ENCODE measurements at places on chromosomes 1 and 21. TPM values are rescaled to one million over a fixed set of nuclear protein-coding genes. Genes with fewer than 3 reads are reported as not detected.

DNA sequence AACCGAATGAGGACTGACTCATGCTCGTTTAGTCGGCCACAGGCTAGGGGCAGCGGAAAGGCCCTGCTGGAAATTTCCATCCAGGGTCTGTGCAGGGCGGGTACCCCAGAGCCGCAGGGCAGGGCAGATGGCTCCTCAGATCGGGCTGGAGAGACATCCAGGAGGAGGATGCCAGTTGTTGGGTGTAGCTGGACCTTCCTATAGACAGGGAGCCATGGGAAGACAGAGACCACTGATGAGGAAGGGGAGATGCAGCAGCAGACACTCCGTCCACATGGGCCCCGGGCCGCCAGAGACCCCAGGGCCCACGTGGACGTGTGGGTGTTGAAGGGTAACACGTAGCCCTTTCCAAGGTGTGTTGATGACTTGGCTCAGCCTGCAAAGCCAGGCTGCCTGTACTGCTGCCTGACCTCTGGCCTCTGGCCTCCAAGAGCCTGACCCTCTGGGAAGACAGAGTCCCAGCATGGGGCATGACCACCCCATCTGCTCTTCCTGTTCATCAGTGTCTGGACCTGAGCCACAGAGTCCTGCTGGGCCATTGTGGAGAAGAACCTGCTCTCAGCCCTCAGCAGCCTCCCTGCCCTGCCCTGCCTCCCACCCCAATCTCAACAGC, 4.8 kb downstream of the GNG4 start:
- DNase-seq = peak; percentile 45
- H3K36me3 ChIP-seq = no peaks in the 10 kb centered on the region
- peaks cover 14% of the 10 kb centered on the region for H3K4me1 ChIP-seq
- no peak overlapping the region for H3K4me3 ChIP-seq

GRCh38 chr1:11595285-11595684, 58.9 kb downstream of the FBXO2 start:
- no peak for DNase-seq
- H3K27me3 ChIP-seq = no peaks in the 10 kb centered on the region
- H3K27ac ChIP-seq = no peak overlapping the region
- no peaks in the 10 kb centered on the region for H3K4me1 ChIP-seq
- no peak overlapping the region for H3K4me3 ChIP-seq

Gene CFAP57
- total RNA-seq = 4.2 TPM

DNA sequence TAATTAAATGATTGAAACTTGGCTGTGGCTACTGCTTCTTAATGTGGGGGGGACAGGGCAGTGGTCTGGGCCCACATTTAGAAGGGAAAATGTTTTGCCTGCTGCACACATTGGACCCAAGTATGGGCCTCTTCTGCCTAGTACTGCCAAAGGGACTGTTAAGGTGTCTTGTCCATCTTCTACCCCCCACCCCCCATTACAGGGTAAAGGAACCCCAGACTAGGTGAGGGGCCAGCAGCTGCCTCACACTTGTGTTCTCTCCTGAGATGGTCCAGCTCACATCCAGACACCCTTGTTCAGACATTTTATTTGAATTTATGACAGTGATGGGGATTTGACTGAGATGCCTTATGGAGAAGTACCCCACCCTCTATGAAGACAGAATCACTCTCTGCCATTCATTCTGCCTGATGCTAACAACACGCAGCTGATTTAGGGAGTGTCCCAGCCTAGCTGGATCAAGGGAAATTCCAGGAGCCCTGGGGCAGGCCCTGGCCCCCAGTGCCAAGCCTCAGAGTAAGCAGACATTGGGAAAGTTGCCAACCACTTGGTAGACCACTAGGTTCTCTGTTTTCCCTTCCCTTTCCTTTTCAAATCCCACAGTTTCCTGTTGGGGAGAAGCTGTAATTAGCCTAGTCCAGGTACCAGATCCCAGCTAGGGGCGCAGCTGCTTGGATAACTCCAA, 42.1 kb downstream of the YARS1 start:
- no peaks in the 10 kb centered on the region for H3K27me3 ChIP-seq
- peaks cover 5% of the 10 kb centered on the region for H3K36me3 ChIP-seq
- H3K27ac ChIP-seq = no peak overlapping the region
- H3K4me3 ChIP-seq = no peak overlapping the region
- H3K4me1 ChIP-seq = peaks cover 13% of the 10 kb centered on the region

GRCh38 chr1:187641463-187641862, 812.7 kb downstream of the PLA2G4A start:
- no peak for DNase-seq
- H3K27me3 ChIP-seq = no peaks in the 10 kb centered on the region
- H3K36me3 ChIP-seq = no peaks in the 10 kb centered on the region
- H3K4me1 ChIP-seq = no peaks in the 10 kb centered on the region
- no peak overlapping the region for H3K27ac ChIP-seq

Gene RBP7
- total RNA-seq = not detected

DNA sequence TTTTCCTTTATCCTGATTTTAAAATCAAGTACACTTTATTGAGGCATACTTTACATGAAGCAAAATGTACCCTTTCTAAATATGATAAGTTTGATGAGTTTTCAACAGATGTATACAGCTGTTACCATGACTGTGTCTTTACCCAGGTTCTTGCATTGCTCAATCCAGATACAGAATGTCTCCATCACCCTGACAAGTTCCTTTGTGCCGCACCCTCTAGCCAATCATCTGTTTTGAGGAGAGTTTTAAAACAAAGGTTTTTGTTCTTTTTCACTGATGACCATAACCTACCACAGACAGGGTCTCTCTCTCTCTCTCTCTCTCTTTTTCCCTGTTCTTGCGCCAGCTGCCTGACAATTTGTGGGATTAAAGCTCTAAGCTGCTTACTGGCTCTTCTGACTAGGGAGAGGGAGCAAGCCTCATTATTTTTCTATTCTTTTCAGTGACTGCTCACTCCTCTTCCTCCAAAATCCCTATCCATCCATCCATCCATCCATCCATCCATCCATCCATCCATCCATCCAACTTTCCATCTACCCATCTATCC, 1.2 kb upstream of the KCNE1 start:
- no peak for DNase-seq
- H3K27me3 ChIP-seq = no peaks in the 10 kb centered on the region
- H3K36me3 ChIP-seq = peaks cover 16% of the 10 kb centered on the region
- no peak overlapping the region for H3K4me3 ChIP-seq
- peaks cover 20% of the 10 kb centered on the region for H3K4me1 ChIP-seq

Gene FALEC
- total RNA-seq = not detected

Gene MX1
- total RNA-seq = 85.9 TPM

- peaks cover 65% of the 10 kb centered on the region for H3K4me1 ChIP-seq
- H3K4me3 ChIP-seq = no peak overlapping the region
- peak overlapping the region; percentile 62 for H3K27ac ChIP-seq
- DNase-seq = no peak
Measured at GRCh38 chr1:175127565-175127964, 59.9 kb downstream of the TNN start.

DNA sequence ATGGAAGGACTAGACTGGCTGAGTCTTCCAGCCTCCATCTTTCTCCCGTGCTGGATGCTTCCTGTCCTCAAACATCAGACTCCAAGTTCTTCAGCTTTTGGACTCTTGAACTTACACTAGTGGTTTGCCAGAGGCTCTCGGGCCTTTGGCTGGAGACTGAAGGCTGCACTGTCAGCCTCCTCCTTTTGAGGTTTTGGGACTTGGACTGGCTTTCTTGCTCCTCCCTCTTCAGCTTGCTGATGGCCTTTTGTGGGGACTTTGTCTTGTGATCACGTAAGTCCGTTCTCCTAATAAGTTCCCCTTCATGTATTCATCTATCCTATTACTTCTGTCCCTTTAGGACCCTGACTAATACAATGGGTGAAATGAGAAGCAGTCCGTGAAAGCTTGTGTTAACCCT, 196.4 kb downstream of the KAZN start:
- no peaks in the 10 kb centered on the region for H3K4me1 ChIP-seq
- no peak for DNase-seq
- no peak overlapping the region for H3K27ac ChIP-seq
- H3K36me3 ChIP-seq = no peaks in the 10 kb centered on the region
- no peaks in the 10 kb centered on the region for H3K27me3 ChIP-seq

DNA sequence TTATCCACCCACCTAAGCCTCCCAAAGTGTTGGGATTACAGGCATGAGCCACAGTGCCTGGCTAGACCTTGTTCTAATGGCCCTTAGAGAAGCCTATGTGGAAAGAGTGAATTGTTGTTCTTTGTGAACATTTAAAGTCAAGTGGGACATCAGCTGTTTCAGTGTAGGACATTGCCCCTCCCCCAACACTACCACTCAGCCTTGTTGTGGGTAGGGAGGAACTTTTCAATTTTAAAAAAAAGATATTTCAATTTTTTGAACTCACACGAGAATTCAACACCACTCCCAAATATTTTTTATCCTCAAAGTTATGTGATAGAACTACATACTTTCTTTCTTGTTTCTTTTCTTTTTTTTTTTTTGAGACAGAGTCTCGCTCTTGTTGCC, 36.7 kb upstream of the TMEM222 start:
- peaks cover 6% of the 10 kb centered on the region for H3K36me3 ChIP-seq
- H3K4me3 ChIP-seq = no peak overlapping the region
- no peaks in the 10 kb centered on the region for H3K4me1 ChIP-seq
- no peak overlapping the region for H3K27ac ChIP-seq
- H3K27me3 ChIP-seq = no peaks in the 10 kb centered on the region

Gene SPRR1A
- total RNA-seq = not detected

Gene RGS13
- not detected for total RNA-seq

DNA sequence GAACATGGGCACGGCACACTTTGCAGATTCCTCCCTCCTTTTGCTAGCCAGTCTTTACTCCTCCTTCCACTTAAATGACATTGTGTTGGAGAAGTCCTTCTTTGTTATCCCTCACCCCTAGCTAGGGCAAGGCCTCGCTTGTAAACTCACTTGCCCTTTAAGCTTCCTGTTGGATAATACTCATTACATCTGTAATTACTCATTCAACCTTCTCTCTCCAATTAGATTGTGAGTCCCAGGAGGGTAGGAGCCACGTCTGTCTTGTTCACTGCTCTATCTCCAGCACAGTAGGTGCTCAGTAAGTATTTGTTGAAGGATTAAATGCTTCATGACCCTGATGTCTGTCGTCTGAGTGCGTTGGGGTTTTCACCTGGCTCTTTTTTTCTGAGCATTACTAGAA, 98.7 kb upstream of the USP24 start:
- H3K27me3 ChIP-seq = no peaks in the 10 kb centered on the region
- H3K27ac ChIP-seq = no peak overlapping the region
- no peaks in the 10 kb centered on the region for H3K36me3 ChIP-seq
- peaks cover 16% of the 10 kb centered on the region for H3K4me1 ChIP-seq

Gene PDZK1IP1
- total RNA-seq = 44.8 TPM

GRCh38 chr1:206663832-206664652, 20.7 kb upstream of the MAPKAPK2 start:
- peaks cover 21% of the 10 kb centered on the region for H3K4me1 ChIP-seq
- H3K27ac ChIP-seq = no peak overlapping the region
- H3K27me3 ChIP-seq = no peaks in the 10 kb centered on the region
- peak overlapping the region; percentile 22 for H3K4me3 ChIP-seq

GRCh38 chr1:32040711-32041110, 27.0 kb downstream of the KHDRBS1 start:
- H3K27me3 ChIP-seq = no peaks in the 10 kb centered on the region
- H3K4me1 ChIP-seq = no peaks in the 10 kb centered on the region
- no peak overlapping the region for H3K27ac ChIP-seq
- H3K4me3 ChIP-seq = no peak overlapping the region
- DNase-seq = no peak
- H3K36me3 ChIP-seq = peaks cover 66% of the 10 kb centered on the region

- H3K27me3 ChIP-seq = no peaks in the 10 kb centered on the region
- H3K4me3 ChIP-seq = no peak overlapping the region
- H3K27ac ChIP-seq = no peak overlapping the region
Measured at GRCh38 chr1:19974822-19975416, 4.5 kb downstream of the PLA2G2A start.

Gene A3GALT2
- not detected for total RNA-seq

DNA sequence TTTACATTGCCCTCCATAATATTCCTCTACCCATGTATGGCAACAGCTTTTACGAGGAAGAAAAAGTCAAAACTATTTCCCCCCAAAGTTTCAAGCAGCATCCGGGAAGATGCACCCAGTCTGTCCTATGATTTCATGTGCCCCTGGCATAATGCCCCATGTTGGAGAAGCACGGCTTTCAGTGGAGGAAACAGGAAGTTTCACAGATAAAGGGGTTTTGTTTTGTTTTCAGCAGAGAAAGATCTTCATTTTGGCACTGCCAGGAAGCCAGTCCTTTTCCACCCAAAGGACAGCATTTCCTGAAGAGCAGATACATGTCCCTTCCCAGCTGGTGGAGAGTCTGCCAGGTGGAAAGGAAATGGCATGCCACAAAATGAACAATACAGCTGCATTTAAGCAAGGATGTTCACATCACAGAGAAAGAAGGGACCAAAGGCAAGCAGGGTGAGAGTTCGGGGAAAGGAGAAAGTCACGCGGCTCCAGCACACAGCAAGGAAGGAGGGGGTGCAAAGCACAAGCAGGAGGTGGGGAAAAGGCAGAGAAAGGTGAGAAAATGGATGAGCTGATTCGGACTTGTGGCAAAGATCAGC, 95.3 kb upstream of the HIVEP3 start:
- no peak overlapping the region for H3K4me3 ChIP-seq
- no peaks in the 10 kb centered on the region for H3K27me3 ChIP-seq
- no peaks in the 10 kb centered on the region for H3K36me3 ChIP-seq
- peaks cover 11% of the 10 kb centered on the region for H3K4me1 ChIP-seq
- peak overlapping the region; percentile 30 for H3K27ac ChIP-seq
- no peak for DNase-seq

Data from upper lobe of left lung (tissue), 6 donors.